ENCODE measurements at places on chromosomes 13 and 19.

GRCh38 chr19:48489608-48490216, 20.5 kb downstream of the CYTH2 start:
- no peak for DNase-seq

DNA sequence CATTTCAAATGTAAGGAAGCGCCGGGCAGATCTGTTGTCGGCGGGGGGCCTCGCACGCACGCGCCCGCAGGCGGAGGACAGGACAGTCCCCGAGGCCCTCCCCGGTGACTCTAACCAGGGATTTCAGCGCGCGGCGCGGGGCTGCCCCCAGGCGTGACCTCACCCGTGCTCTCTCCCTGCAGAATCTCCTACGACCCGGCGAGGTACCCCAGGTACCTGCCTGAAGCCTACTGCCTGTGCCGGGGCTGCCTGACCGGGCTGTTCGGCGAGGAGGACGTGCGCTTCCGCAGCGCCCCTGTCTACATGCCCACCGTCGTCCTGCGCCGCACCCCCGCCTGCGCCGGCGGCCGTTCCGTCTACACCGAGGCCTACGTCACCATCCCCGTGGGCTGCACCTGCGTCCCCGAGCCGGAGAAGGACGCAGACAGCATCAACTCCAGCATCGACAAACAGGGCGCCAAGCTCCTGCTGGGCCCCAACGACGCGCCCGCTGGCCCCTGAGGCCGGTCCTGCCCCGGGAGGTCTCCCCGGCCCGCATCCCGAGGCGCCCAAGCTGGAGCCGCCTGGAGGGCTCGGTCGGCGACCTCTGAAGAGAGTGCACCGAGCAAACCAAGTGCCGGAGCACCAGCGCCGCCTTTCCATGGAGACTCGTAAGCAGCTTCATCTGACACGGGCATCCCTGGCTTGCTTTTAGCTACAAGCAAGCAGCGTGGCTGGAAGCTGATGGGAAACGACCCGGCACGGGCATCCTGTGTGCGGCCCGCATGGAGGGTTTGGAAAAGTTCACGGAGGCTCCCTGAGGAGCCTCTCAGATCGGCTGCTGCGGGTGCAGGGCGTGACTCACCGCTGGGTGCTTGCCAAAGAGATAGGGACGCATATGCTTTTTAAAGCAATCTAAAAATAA, 18.2 kb downstream of the IL17D start:
- peak; percentile 7 for DNase-seq

- peak; percentile 78 for DNase-seq
Observed at GRCh38 chr19:3554254-3555083, 2.9 kb downstream of the MFSD12 start.

DNA sequence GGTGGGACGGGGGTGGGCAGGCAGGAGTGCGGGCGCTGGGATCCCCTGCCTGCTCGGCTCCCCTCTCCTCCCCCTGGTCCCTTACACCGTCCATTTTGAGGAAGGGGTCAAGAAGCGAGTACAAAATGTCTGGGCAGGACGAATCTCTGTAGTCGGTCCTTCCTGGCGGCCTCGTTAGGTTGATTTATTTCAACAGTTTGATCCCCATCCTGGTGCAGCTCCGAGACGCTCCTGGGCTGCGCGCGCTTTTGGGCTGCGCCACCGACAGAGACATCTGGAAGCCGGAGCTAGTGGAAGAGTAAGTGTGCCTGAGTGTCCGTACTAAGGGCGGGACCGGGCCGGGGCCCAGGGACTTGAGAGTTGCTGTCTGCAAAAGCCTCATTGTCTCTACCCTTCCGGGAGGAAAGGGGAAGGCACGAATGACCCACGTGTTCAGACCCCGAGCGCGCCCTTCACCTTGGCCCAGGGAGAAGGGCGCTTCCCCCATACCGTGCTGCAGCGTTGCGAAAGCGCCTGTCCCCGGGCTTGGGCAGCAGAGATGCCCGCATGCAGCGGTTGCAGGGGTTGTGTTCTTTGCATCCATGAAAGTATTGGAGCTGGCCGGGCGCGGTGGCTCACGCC, 1.8 kb downstream of the ZNF114 start:
- DNase-seq: no peak

- no peak for DNase-seq
Observed at GRCh38 chr19:31316201-31316951, 32.9 kb downstream of the TSHZ3 start.

- DNase-seq: no peak
Observed at GRCh38 chr19:48424694-48425219, 21.0 kb upstream of the GRWD1 start.

GRCh38 chr13:60370343-60370742, 26.7 kb upstream of the TDRD3 start:
- no peak for DNase-seq

- no peak for DNase-seq
Observed at GRCh38 chr19:43678512-43679261, 8.7 kb upstream of the PLAUR start.

GRCh38 chr13:40534456-40534855, 132.0 kb downstream of the FOXO1 start:
- no peak for DNase-seq
